ENCODE measurements at places on chromosomes 16 and 17.

DNA sequence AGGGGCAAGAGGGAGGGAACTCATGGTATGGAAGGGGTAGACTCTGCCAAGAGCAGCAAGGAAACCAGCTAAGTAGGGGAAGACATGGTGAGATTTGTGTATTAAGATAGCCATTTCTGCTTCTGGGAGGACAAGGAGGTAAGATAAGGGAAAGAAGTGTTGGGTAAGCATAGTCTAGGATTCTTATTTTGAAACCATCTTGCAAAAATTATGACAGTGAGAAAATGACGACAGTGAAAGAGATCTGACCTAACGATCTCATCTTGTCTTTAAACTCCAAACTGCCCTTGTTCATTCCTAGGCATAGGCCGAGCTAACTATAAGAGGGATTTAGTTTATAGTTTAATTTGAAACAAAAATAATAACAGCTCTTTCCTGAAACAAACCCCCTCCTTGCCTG lies 5.6 kb upstream of the RBL2 start:
- DNase-seq: no peak

DNA sequence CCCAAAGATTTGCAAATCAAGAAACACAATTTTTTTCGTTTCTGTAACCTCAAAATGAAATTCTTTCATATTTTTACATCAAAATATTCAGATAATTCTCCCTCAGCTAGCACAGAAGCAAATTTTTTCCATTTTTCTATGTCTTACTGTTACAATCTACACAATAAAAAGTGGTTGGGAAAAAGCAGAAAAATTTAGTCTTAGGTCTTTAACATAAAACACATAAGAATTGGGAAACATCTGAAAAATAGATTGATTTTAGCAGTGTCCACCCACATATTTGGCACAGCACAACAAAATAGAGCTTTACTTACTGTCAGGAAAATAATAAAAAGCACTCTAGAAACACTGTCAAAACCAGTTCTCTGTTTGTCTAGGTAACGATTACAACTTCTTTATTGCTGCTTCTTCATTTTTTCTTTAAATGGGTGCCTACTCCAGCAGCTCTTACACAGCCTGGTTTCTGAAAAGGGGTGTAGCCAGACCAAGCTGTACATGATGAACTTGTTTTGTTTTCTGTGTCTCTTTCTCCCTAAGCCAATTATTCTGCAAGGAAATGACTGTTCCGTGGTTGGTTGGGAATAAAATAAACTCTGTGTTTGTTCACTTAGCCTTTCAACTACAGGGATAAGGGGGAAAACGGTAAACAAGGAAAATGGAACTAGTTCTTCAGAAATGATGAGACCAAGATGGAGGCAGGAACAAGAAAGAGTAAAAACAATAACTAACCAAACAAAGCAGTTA lies at the start of gene ABCA6:
Gene ABCA6, minus strand, starts transcription at position 465 of the 744 bp plus-strand sequence. CDS start 1,192 bp downstream, outside the sequence.
- DNase-seq: no peak

DNA sequence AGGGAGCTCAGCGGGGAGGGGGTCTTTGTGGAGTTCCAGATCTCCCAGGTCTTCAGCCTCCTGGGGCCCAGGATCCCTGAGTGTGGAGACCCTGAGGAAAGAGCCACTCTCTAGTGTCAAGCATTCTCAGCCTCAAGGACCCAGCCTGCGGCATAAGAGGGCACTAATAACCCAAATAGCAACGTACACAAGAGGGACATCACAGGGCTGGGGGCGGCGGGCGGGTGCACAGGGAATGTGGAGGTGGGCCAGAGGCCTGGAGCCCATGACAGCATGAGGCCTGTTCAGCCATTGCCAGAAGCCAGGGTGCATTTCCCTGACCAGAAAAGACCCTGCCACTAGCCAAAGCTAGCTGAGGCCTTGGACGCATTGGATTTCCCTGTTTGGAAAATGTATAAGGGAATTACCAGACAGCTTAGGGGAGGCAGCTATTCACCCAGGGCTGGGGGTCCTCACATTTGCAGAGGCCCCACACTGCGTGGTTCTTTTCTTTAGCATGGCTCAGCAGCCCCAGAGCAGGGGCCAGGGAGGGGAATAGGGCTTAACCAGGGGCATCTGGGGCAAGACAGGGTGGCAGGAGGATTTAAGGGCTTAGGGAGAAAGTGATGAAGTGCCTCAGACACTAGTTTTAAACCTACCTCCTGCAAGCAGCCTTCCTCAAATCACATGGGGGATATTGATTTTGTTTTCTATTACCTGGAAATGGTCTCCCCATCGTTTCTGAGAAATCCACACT lies 13.5 kb upstream of the ALOX15B start:
- DNase-seq: no peak

- no peak for DNase-seq
These were observed 10.0 kb downstream of the LRRC36 start for GRCh38 chr16:67336648-67337047.

GRCh38 chr16:69179328-69180010 lies 7.5 kb upstream of the SNTB2 start:
- DNase-seq: no peak

DNA sequence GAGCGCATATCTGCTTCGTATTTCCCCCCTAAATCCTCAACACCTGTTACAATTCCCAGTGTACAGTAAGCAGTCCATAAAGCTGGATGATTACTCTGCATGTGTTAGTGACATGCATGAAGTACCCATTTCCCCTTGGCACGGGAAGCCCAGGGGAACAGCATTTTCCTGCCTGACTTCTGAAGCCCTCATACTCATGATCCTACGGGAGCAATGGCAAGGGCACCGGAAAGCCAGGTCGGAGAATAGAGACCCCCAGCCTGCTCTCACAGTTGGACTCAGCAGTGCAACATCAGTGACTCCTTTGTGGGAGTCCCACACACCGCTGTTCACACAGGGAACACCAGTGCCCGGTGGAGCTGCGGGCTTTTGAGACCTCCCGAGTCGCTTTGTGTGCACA lies 336.9 kb downstream of the CDH13 start:
- DNase-seq: no peak

- DNase-seq: no peak
These were observed 16.5 kb downstream of the TSPOAP1 start for GRCh38 chr17:58312021-58312630.

DNA sequence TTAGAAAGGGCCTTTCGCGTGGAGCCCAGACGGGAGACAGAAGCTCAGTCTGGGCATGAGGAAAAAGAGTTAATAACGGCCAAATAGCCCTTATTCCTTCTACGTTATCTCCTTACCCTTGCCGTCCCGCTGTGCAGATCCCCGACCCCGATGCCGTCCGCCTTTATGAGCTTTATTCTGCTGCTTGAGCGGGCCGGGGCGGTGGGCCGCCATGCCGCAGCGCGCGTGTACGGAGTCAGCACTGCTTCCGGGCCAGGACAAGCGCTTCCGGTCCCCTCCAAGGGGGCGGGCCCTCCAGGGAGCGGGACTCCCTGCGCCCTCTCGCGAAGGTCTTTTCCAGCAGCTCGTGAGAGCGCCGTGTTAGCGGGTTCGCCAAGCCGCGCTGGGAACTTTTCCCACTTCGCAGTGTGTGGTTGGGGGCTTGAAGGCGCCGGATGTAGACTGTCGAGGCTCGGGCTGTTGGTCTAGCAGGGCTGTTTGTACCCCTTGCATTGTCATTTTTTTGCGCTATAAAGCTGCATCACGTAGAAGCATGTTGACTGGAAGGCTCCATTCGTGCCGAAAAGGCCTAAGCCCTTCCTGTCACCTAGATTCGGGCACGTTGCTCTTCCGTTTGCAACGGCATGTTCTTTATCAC lies at the start of gene TSR1:
Gene TSR1, minus strand, starts transcription at position 243 of the 637 bp plus-strand sequence. Its CDS starts 30 bp downstream, at position 213.
- peak; percentile 65 for DNase-seq

Data from stimulated activated CD8-positive, alpha-beta memory T cell treated with anti-CD3 and anti-CD28 coated beads, Interleukin-2, amount 100 ng/mL, for 1 hour (primary cell).